ENCODE measurements at places on chromosomes 4 and X. TPM values are rescaled to one million over a fixed set of nuclear protein-coding genes. Genes with fewer than 3 reads are reported as not detected.

DCHS2 gene
- 0.06 TPM for total RNA-seq

- DNase-seq, result no peak
These were observed 43.7 kb downstream of the RPS6KA6 start for GRCh38 chrX:84144281-84144680.

GRCh38 chr4:105462576-105462975, 11.3 kb downstream of the PPA2 start:
- DNase-seq, result no peak

FGFR3 gene
- 40.4 TPM for total RNA-seq

- DNase-seq, result no peak
These were observed 124.0 kb upstream of the HPF1 start for GRCh38 chr4:169881769-169882168.

- DNase-seq, result no peak
These were observed 11.3 kb upstream of the BTC start for GRCh38 chr4:74805601-74806000.
